SJCRH30 (cell line): ENCODE measurements at places on chromosomes 12 and 14. TPM values are rescaled to one million over a fixed set of nuclear protein-coding genes. Genes with fewer than 3 reads are reported as not detected.

EIF2S3B gene
- 12.9 and 13.7 TPM in 2 replicates for total RNA-seq

GRCh38 chr14:72700338-72701236, 193.3 kb downstream of the DPF3 start:
- no peak for DNase-seq

DNA sequence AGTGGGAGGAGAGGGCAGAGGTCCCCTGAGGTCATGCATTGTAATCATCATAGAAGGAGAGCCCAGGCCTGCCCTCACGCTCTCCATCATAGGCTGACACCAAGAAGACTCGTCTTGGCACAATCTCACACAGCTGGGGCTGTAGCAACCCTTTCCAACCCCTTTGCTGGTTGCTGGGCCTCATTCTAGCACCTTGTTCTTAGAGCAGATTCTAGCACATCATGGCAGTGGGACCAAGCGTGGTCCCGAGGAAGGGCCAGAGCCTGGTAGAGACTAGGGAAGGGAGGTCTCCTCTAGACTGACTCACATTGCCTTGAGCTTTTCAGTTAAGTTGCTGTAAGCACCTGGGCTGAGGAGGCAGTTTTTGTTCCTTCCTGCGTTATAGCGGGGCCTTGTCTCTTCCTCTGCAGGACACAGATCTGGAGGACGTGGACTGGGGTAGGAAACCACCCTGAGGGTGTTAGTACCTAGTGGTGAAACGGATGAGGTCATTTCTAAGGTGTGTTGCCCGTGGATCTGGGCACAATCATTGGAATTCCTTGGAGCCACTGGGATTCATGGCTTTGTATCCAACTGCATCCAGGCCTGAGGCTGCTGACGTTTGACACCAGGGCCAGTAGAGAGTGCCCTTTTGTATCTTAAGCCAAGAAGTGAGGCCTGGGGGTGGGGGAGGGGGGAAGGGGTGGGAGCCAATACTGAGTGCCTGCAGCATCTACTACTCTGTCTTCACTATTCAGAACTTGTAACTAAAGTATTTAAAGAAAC, 19.9 kb downstream of the RPS6KL1 start:
- no peak for DNase-seq

DNA sequence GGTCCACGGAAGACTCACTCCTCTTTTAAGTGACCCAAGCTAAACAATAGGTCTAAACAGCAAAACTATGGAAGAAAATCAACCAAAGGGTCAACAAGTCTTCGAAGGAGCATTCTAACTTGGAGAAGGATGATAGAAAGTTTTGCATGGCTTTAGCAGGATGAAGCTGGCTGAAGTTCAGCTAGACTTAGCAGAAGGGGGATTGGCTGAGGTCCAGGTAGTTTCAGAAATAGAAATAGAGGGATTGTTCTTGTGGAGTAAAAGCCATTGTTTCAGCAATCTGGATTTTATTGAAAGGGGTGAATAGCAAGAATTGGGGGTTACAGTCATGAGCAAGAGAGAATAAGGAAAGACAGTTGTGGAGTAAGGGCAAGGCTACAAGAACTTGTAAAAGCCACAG, 84.7 kb upstream of the TSPAN8 start:
- DNase-seq = no peak

DNA sequence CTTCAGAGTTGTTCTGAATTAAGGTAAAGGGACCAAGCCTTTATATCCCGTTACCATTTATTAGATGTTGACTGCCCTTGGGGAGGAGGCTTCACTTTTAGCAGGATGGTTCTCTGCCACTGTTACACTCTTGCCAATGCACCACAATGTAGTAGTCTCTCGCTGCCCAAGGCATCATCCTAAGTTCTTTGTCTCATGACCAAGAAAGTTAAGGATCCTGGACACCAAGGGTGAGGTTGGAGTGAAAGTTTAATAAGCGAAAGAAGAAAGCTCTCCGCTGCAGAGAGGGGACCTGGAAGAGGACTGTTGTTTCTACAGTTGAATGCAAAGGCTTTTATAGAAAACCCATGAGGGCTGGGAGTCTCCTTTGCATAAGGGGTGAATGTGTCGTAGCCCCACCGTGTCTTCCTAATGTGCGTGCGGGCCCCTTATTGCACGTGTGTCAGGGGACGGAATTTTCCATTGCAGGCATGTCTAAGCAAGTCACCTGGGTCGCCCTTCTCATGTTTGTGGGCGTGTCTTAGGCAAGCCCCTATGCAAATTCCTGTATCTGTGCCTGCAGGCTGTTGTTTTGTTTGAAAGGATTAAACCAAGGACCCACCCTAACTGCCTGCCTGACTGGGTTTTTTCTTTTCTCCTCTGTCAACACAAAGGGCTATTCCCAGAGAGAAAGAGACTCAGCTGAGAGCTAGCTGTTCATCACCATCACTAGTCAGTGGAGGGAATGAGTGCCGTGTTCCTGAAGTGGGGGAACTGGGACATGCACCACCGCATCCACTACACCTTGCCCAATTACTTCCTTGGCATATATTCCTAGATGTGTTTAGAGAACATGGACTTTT, 17.6 kb upstream of the RNASE1 start:
- DNase-seq = no peak
